ENCODE measurements at places on chromosomes 4 and X.

- no peak for DNase-seq
Observed at GRCh38 chr4:44978020-44978419, 251.7 kb upstream of the GNPDA2 start.

DNA sequence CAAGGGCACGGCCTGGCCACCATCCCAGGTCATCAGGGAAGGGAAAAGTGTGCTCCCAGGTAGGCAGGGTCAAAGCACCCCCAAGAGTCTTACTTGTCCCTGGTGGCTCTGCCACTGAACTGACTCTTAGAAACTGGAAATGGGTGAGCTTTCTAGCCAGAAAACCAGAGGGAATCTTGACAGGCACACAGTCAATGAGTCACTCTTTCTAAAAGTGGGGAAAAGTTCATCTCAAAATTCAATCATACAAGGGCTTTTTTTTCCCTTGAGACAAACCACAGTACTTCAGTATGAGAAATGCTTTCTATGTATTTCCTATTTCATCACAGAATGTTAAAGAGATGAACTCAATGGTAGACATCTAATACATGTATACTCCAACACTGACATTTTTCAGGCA is 12.5 kb downstream of the HPF1 start:
- DNase-seq: no peak

DNA sequence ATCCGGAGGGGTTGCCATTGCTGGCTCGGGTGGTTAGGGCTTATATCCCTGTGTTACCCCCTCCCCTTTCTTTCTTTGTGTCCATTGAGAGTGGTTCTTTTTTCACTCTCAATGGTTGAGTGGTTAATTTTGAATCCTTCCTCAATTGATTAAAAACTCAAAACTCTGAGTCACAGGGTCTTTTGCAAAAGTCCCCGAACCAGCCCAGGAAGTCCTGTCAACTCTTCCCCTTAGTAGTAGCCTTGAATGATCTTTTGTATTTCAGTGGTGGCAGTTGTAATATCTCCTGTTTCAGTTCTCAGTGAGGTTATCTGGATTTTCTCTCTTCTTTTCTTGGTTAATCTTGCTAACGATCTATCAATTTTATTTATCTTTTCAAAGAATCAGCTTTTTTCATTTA is 170.0 kb upstream of the GYPA start:
- no peak for DNase-seq

DNA sequence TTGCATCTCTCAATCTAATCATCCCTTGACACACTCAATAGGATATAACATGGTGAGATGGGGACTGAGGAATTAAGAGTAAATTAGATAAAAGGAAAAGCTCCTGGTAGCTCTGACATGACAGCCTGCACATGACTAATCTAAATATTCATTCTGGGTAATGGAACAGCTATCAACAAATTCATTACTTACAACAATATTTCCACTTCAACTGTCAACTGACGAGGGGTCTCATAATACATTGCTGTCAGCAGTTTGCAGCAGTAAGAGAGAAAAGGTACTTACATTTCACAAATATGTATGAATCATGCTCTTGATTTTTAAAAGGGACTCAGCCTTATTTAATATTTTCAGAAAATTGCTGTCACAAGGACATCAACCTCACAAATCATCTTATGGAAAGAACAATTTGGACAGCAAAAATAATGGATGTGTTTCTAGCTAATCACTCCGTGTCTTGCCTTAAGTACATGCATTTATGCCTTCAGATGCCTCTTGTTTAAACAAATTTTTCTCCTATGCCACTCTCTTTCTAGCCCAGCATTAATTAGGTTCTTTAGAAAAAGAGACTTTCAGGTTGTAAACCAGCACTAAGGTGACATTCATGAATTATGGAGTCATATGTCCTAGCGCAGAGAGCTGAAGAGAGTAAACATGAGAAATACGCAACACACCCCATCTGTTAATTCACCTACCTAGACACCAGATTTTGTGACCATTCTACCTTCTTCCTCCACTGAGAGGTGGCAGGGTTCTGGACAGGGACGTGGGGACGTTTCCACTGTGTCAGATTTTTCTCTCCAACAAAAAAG is 99.6 kb upstream of the TMEM150C start:
- no peak for DNase-seq

GRCh38 chrX:15816886-15817285 is 26.6 kb downstream of the ZRSR2 start:
- DNase-seq: no peak

Data from NCI-H774 (cell line).